CD8-positive, alpha-beta memory T cell (primary cell): ENCODE measurements at places on chromosomes 1 and 21. TPM values are rescaled to one million over a fixed set of nuclear protein-coding genes. Genes with fewer than 3 reads are reported as not detected.

Gene LCE2B
- total RNA-seq: not detected

Gene CLCNKB
- not detected for total RNA-seq

Gene NBPF4
- total RNA-seq: 0.11 TPM

Gene PPFIA4
- 1.5 TPM for total RNA-seq

Gene TTC22
- 2.8 TPM for total RNA-seq

Gene SELP
- 0.75 TPM for total RNA-seq

Gene CYP4B1
- total RNA-seq: not detected

Gene OR2M3
- not detected for total RNA-seq

Gene KCNH1
- not detected for total RNA-seq

- DNase-seq: no peak
Measured at GRCh38 chr21:28693476-28693875, 299.2 kb downstream of the LTN1 start.

DNA sequence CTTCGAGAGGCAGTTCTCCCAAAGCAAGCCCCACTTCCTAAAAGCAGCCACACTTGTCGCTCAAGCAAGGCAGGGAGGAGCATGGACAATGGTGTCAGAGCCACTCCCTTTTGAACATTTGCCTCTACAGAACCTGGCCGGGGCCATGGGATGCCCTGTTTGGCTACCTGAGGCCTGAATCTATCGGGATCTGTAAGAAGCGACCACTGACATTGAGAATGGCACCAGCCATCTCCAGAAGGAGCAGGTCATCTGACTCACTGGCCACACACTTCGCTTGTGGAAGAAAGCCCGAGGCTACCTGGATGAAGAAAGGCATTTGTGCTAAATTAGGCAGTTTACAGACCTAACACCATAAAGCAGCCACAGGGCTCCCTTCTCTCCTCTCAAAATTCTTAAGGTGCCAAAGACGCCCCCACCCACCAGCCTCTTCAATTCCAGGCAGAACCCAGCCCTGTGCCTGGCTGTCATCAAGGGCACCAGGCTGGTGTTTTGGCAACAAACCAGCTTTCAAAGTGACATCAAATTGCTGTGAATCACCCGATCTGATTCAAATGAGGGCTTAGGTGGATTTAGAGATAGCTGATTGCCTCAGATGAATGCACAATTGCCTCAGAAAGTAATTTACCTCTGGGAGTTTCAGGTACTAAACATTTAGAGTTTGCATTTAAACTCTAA, 104.8 kb downstream of the ETS2 start:
- DNase-seq: no peak

DNA sequence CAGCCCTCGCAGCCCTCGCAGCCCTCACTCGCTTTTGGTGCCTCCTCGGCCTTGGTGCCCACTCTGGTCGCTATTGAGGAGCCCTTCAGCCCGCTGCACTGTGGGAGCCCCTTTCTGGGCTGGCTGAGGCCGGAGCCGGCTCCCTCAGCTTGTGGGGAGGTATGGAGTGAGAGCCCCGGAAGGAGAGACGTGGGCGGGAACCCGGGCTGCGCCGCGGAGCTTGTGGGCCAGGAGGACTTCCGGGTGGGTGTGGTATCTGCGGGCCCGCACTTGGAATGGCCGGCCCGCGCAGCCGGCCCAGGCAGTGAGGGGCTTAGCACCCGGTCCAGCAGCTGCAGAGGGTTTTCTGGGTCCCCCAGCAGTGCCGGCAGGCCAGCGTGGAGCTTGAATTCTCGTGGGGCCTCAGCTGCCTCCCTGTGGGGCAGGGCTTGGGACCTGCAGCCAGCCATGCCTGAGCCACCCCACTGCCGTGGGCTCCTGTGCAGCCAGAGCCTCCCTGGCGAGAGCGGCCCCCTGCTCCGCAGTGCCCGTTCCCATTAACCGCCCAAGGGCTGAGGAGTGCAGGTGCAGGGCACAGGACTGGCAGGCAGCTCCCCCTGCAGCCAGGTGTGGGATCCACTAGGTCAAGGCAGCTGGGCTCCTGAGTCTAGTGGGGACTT, 9.9 kb upstream of the CFHR2 start:
- DNase-seq: no peak

- DNase-seq: no peak
Measured at GRCh38 chr1:232643251-232643650, 13.3 kb upstream of the SIPA1L2 start.

- no peak for DNase-seq
Measured at GRCh38 chr1:9881838-9882249, 28.2 kb downstream of the CTNNBIP1 start.

DNA sequence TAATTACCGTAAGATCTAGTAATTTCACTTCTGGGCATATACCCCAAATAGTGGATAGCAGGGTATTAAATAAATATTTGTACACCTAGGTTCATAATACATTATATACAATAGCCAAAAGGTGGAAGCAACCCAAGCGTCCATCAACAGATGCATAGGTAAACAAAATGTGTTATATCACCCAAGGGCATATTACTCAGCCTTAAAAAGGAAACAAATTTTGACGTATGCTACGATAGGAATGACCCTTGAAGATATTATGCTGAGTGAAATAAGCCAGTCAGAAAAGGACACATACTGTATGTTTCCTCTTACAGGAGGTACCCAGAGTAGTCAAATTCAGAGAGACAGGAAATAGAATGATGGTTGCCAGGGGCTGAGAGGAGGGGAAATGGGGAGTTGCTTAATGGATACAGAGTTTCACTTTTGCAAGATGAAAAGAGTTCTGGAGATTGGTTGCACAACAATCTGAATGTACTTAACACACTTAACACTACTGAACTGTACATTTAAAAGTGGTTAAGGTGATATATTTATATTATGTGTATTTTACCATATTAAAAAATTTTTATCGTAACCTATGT, 36.6 kb upstream of the KCTD3 start:
- DNase-seq: no peak

GRCh38 chr1:178291166-178291565, 197.3 kb downstream of the RASAL2 start:
- DNase-seq: no peak

DNA sequence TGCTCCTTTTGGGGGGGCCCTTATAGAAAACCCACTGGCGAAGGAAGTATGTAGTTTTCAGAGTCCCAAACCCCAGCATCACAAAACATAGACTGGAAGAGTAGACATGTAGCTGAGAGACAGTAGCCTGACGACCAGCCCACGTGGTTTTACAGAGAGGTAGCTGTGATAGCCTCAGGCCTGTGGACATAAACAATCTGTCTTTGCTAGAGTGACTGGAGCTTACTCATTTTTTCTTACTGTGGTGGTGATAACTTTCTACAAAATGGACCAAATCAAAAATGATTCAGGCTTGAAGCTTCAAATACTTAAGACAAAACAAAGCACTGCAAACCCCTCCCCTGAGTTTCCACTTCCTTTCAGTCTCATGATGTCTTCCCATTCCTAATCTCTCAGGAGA, 497.0 kb downstream of the RWDD3 start:
- DNase-seq: no peak

DNA sequence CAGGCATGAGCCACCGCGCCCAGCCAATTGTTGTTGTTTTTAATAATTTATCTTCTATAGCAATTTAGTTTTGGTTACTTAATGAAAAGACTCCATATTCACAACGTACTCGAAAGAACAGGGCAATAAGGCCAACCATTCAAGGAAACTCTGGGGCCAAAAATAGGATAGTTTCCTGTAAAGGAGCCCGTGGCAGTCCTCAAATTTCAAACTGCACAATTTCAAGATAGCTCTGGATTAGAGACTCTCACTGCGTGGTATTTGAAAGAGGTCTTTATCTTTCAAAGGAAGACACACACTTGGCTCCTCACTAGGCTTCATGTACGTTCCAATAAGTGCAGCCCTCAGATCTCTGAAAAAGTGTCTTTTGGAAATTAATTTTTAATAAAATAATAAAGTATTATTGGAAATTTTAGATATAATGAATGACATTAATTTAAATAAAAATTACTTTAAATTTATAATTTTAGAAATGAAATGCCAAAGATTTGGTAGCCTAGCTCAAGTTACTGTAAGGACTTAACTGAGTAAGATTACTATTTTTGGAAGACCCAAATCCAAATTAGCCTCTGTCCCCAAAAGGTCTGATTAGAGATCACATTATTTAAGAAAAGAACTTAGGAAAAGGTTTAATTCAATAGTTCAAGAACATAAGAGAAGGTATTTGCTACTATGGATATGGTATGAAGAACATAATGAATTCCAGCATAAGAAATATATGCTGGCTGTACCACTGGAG, 22.7 kb upstream of the DONSON start:
- no peak for DNase-seq

GRCh38 chr1:34694383-34694782, 60.5 kb upstream of the GJB5 start:
- DNase-seq: no peak

DNA sequence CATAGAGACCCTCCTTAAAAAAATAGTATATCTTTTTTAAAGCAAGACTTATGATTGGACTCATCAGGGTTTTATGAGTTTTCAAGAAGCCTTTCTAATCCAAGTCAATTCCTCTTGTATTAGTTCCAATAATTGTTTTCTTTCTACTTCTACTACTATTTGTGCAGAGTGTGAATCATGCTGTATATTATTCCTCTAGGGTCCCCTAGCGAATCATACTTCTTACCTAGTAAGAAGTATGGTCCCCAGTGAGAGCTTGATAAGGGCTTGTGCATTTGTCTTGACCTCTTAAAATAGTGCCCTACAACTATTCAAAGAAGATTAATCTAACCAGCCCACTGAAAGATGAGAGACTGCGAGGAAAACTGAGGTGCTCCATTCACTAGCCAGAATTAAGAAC, 715.7 kb upstream of the ZP4 start:
- DNase-seq: no peak

DNA sequence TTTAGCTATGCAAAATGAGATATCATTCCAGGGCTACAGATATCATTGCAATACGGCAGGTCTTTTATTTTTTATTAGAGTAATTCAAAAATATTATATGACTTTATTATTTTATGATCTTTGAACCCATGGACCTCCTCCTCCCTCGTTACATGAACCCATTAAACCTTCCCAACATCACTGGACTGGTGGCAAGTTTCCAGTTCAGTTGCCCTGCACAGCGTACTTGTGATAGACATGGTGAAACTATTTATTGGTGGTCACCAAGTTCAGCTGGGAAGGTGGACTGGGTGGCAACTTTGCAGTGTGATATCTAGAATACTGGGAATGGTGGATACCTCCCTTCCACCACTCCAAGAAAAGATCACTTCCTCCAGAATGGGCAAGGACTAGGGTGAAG, 52.5 kb downstream of the SLC30A10 start:
- DNase-seq: no peak

- DNase-seq: no peak
Measured at GRCh38 chr1:119631433-119632102, 16.5 kb downstream of the ZNF697 start.

DNA sequence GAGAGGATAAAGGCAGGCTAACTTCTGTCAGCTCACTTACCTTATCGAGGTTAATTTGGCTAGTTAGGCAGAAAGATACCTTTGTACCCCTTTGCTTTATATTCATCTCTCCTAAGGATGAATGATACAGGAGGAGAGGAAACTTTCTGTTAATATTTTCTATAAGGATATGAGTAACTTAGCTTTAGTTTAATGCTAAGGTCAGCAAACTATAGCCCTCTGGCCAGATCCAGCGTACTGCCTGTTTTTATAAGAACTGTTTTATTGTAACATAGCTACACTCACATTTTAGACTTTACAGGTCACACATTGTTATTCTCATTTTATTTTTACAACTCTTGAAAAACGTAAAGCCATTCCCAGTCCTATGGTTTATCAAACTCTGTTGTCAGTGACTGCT, 18.1 kb downstream of the DHX9 start:
- DNase-seq: no peak
